Stimulated activated naive CD4-positive, alpha-beta T cell treated with Interleukin-2 at 50 U/mL for 16 hours (primary cell): ENCODE measurements at places on chromosomes 7 and 10.

DNA sequence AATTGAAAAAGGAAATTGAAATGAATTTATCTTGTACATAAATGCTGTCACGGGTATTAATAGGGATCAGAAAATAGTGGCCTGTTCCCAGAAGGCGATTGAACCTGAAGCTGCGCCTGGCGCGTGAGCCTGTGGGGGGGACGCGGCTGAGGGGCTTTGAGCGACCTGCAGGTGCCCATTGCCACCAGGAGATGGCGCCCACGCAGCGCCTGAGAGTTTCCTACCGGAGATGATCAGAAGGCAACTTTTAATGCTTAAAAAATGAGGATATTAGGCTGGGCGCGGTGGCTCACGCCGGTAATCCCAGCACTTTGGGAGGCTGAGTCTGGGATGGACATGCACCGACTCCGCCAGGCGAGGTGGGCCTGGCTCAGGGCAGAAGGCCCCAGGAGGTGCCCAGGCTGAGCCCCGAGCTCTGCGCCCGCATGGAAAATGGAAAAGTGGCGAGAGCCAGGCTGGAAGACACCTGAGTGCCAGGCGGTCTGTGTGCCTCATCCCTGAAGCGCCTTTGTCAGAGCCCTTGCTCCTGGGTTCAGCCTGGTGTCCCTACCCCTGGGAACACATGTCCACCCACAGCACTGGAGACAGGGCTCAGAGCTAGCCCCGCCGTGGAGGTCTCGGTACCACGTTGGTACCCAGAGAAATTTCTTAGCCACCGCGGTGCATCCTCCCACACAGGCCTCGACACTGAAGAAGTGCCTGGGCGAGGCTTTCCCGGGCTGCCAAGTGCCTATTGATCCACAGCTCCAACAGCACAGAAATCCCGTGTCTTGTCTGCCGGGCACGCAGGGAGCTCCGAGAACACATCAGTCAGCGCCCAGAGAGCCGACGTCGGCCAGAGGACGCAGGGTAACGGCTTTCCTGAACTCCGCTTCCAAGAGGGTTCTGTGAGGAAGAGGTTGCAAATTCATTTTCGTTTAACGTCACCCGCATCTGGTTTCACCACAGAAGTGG lies 117.4 kb downstream of the INPP5A start:
- peak; percentile 17 for DNase-seq

GRCh38 chr10:110167149-110167548 lies 40.3 kb upstream of the MXI1 start:
- DNase-seq = no peak

DNA sequence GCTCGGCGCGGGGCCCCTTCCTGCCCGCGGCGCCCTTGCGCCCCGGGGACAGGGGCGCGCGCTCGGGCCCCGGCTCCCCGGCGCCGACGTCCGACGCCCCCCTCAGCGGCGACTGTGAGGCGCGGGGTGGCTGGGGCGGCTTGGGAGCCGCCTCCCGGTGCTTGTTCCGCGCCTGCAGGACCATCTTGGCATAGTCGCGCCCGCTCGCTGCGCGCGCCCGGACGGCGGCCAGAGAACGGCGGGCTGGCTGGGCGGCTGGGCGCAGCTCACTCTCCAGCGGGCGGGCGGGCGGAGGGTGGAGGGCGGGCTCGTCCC lies at the start of gene DPY19L1:
Gene DPY19L1 (minus strand): TSS at position 275 of the 315 bp plus-strand sequence. CDS start 91 bp downstream, at position 184.
- no peak for DNase-seq

- DNase-seq = no peak
Measured at GRCh38 chr7:143318661-143319060, 2.8 kb downstream of the CLCN1 start.

DNA sequence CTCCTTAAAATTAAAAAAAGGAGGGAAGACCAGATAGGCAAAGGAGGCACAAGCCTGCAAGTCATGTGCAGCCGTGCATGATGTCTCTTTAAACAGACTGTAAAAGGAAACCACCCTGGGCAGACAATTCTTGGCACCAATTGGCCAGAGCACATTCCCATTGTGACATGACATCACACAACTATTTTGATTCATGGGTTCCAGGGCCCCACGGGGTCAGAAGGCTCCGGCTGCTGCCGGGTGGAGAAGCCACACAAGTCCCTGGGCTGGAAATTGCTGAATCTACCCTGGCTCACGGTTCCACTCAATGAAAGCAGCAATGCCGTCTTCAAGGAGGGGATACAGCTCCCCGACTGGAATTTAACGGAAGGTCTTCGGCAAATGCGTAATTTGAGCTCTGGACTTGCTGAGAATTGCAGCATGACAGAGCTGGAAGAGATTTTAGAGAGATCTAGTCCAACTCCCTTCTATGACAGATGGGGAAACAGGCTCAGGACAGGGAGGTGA lies 140.5 kb downstream of the PRKAG2 start:
- DNase-seq = no peak

DNA sequence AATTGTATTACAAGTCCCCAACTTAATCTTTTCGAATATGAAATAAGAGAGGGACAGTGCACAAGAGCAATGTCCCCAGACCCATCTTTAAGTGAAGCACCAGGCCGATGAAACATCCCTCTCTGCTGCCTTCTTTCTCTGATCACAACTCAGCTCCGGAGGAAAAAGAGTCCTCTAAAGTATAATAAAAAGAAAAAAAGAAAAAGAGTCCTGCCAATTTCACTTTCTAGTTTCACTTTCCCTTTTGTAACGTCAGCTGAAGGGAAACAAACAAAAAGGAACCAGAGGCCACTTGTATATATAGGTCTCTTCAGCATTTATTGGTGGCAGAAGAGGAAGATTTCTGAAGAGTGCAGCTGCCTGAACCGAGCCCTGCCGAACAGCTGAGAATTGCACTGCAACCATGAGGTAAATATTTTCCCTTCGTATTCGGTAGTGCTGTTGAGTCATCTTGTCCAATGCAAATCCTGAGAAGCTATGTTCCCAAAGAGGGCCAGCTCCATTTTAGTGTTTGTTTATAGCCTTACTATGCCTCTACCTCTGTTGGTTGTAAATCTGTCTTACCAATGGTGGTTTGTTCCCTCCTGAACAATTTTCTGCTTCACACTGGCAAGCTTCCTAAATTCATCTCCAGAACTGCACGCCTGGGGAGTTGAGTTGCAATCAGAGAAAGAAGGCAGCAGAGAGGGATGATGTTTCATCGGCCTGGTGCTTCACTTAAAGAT lies at the start of gene IFIT2:
Gene IFIT2 (plus strand): TSS at position 326 of the 725 bp plus-strand sequence. CDS start 78 bp downstream, at position 404.
- peak; percentile 13 for DNase-seq

GRCh38 chr10:68271196-68271882 lies 39.4 kb upstream of the ATOH7 start:
- DNase-seq = no peak

- DNase-seq = no peak
Measured at GRCh38 chr7:82697897-82698296, 254.3 kb upstream of the CACNA2D1 start.

GRCh38 chr10:74081941-74082718 lies 68.5 kb downstream of the AP3M1 start:
- no peak for DNase-seq

DNA sequence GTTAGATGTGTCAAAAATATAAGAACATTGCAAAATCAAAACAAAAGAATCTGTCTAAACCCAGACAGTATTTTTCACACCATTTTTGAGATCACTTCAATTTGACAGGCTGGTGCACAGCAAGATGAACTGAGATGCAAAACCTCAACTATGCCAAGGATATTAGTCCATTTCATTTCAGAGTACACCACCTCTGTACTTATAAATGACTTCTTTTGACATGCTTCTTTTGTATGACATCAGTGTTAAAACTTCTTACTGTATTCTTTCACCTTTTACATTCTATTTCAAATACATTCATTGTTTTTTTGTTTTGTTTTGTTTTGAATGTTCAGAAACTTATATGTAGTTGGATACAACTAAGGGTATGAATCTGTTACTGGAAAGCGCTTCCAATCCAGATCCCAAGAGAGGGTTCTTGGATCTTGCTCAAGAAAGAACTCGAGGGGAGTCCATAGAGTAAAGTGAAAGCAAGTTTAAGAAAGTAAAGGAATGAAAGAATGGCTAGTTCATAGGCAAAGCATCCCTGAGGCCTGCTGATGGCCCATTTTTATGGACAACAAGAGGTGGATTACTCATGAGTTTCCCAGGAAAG lies 23.5 kb upstream of the GPR141 start:
- DNase-seq = no peak

- DNase-seq = no peak
Measured at GRCh38 chr7:13050703-13051102, 363.3 kb downstream of the ARL4A start.

GRCh38 chr7:94511718-94512117 lies 2.1 kb downstream of the CASD1 start:
- DNase-seq = no peak

DNA sequence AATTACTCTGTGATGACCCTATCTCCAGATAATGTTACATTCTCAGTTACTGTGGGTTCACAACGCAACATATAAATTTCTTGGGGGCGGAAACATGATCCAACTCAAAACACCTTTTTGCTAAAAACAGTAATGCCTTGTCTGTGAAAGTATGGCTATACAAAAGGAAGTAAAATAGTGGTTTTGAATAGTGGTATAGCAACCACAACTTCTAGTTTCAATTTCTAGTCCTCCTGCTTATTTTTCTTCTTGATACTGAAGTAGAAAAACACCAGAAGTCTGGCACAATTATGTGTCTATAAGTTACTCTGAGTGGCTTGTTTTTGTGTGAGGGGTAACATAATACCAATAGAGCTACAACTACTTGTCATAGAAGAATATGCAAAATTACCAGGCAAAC lies 21.5 kb upstream of the ZNF800 start:
- DNase-seq = no peak

DNA sequence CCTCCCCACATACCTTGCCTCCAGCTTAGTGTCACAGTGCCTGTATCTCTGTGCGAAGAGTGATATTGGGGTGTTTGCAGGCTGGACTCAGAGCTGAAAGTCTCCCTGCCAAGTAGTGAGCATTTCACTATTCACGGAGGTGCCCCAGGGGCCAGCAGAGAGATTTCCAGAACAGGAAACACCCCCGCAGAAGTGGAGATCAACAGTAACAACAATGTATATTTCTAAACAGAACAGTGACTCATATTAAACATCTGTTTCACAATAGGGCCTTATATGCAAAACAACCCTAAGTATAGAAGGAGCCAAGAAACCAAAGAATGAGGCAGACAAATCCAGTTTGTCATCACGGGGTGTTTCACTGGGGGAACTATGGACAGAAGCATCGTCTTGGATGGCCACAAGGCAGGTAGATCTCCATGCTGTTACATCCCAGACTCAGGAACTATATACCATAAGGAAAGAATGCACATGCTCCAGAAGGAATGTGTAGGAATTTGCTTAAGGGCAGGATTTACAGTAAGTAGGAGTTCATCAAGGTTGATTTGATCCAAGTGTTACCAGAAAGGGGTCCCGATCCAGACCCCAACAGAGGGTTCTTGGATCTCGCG lies 29.3 kb upstream of the CCL24 start:
- DNase-seq = peak; percentile 49

DNA sequence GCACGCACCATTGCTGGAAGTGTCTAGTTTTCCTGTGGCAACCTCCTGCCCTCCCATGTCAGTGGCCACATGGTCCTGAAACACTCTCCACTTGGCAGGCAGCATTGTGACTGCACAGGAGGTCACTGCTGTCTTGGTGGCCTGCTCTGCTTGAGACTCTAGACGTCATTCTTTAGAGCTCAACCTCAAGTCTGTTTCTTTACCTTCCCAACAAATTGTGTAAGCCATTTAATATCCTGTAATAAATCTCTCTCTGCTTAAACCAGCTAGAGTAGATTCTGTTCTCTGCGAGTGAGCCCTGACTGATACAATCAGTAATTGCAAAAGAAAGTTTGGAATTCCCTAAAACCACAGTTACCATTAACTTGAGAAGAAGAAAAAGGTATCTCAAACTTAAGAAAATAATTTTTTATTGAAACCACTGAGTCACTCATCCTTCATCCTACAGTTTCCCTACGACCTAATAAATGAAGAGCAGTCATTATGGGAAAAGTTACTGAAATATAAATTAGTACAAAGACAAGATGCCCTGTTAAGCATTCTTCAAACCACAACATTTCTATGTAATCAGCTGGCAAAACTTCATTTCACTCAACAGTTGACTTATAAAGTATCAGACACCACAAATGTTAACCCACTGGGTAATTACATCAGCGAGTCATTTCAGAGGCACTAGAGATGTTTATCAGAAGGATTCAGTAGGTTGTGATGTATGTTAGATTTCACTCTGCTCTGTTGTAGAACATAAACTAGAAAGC lies 18.0 kb downstream of the SLC25A13 start:
- no peak for DNase-seq

DNA sequence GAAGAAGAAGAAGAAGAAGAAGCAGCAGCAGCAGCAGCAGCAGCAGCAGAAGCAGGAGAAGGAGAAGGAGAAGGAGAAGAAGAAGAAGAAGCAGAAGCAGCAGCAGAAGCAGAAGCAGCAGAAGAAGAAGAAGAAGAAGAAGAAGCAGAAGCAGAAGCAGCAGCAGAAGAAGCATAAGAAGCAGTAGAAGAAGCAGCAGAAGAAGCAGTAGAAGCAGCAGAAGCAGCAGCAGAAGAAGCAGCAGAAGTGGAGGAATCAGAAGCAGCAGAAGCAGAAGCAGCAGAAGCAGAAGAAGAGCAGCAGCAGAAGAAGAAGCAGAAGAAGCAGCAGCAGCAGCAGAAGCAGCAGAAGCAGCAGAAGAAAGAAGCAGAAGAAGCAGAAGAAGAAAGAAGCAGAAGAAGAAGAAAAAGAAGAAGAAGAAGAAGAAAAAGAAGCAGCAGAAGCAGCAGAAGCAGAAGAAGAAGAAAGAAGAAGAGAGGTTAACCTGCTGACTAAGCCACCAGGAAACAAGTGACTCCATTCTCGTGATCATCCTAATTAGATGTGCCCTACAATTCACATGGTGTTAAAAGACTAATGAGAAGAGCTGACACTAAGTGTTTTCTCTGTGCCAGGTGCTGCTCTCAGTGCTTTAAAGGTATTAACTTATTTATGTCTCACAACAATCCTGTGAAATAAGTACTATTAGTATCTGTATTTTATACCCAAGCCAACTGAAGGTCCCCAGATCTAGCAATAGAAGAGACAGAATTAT lies 11.6 kb downstream of the CDNF start:
- no peak for DNase-seq

DNA sequence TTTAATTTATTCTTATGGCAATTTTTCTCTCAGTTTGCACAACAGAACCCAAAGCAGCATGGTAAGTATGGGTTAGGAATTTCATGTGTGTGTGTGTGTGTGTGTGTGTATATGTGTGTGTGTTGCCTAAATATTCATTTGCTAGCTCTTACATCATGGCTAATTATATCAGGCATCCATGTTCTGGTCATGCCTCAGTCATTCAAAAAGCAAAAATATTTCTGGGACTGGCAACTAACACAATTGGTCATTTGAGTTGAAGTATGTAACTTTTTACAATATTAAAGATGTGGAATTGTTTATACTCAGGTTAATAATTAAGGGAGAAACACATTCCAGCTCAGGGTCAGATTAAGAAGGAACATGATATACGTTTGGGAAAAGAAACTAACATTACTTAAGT lies 67.6 kb upstream of the PHYHIPL start:
- DNase-seq = no peak

DNA sequence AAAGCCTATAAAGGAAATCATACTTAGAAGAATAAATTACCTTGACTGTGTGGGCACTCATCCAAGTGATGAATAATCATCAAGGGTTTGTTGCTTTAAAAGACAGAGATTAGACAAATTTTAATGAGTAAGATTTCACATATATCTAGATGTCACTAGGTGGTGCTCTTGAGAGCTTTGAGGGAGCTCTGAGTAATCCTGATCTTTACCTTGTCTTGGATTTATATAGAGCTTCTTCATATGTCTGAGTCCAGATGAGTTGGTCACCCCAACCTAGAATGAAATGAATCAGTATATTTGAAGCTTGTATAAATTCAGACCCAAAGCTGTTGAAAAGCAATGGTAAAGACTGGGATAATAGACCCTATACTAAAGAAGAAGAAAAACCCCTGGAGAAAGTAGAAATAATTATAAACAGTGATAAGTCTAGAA lies 3.7 kb downstream of the AGR2 start:
- DNase-seq = no peak

GRCh38 chr10:116490028-116490662 lies 55.6 kb upstream of the PNLIP start:
- DNase-seq = no peak
